ENCODE measurements at places on chromosomes 13 and 19. TPM values are rescaled to one million over a fixed set of nuclear protein-coding genes. Genes with fewer than 3 reads are reported as not detected.

DNA sequence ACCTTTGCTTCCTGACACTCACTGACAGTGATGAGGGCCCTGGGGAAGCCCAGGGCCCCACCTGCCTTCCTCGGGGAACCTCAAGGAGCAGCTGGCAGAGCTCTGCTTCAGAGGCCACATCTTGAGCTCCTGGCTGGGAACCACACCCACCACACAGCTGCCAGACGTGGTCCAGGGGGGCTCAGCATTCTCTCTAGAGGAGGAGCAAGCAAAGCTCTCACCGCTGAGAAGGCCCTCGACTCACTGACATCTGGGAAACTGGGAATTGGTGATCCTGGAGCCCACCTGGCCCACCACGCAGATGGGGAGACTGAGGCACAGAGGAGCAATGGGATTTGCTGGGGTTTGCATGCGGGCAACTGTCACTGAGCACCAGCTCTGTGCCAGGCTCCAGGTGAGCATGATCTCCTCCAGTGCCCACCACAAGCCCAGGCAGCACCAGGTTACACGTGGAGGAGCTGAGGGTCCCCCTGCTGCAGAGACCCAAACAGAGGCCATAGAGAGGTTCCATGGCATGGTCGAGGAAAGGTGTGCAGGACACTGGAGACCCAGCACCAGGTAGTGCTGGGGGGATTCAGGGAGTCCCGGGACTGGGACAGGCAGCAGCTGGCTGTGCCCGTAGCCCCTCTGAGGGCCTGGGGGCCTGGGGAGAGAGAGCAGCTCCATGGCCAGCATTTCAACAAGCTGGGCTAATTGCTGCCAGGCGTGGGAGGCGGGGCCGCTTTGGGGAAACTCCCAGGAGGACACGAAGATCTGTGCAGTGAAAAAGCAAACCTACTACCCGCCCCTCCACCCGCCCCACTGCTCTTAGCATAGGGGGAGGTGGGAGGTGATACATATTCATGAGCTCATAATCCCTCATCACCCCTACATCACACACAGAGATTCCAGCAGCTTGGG is 33.4 kb downstream of the PEPD start:
- no peaks in the 10 kb centered on the region for H3K27me3 ChIP-seq
- peaks cover 33% of the 10 kb centered on the region for H3K36me3 ChIP-seq
- H3K4me3 ChIP-seq, result no peak overlapping the region
- no peak overlapping the region for H3K27ac ChIP-seq
- DNase-seq, result peak; percentile 68

DNA sequence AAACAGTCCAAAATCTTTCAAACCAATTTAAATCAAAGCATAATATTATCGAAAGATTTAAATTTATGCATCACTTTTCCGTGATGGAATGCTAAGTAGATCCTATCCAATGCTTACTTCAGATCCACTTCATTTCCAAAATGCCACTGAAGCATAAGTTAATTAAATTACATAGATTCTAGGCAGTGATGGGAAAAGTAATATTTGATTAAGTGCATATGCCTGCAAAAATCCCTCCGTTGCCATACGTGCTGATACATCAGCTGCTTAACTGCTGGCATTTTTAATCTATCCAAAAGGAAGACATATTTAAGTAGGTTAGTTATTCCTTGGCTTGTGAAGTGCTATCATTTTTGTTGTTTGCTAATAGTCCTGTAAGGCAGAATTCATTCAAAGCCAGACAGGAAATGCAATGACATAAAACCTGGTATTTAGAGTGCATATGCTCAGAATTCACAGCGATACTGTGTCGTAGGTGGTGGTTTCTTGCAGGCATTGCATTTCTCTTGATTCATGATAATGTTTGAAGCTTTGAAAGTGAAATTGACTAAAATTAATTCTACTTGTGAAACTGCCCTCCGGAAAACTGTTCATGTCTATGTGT is 738.3 kb upstream of the GPC6 start:
- no peaks in the 10 kb centered on the region for H3K27me3 ChIP-seq
- no peaks in the 10 kb centered on the region for H3K4me1 ChIP-seq
- H3K4me3 ChIP-seq, result no peak overlapping the region
- DNase-seq, result no peak

- no peaks in the 10 kb centered on the region for H3K4me1 ChIP-seq
- H3K36me3 ChIP-seq, result peaks cover 52% of the 10 kb centered on the region
- H3K27ac ChIP-seq, result no peak overlapping the region
These were observed 18.3 kb downstream of the ZNF611 start for GRCh38 chr19:52716522-52716921.

The CYP4F11 gene
- total RNA-seq, result 0.72 TPM

DNA sequence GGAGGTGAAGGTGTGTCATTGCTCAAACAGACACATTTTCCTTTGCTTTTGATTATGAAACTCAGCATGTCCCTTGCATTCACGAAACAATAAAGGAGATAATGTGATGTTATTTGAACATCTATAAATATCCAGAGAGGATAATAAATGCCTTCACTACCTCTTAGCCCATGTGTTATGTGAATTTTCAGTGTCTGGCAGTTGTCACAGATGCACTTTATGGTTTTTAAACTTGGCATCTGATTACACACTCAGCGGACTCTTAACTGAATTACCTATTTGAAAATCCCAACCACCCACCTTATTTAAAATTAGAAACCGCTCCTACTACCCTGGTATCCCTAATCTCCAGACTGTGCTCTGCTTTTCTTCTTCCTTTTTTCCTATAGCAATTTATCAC is 254.2 kb downstream of the COG6 start:
- no peak overlapping the region for H3K4me3 ChIP-seq
- peaks cover 20% of the 10 kb centered on the region for H3K4me1 ChIP-seq
- H3K27ac ChIP-seq, result no peak overlapping the region
- DNase-seq, result no peak
- H3K36me3 ChIP-seq, result no peaks in the 10 kb centered on the region

- no peaks in the 10 kb centered on the region for H3K36me3 ChIP-seq
- no peak overlapping the region for H3K27ac ChIP-seq
- H3K4me1 ChIP-seq, result no peaks in the 10 kb centered on the region
These were observed 108.6 kb downstream of the TNFRSF19 start for GRCh38 chr13:23678795-23679194.

The RUBCNL gene
- 3.9 TPM for total RNA-seq

GRCh38 chr13:97866751-97867150 is 86.7 kb upstream of the IPO5 start:
- no peak overlapping the region for H3K27ac ChIP-seq
- no peaks in the 10 kb centered on the region for H3K4me1 ChIP-seq
- H3K27me3 ChIP-seq, result no peaks in the 10 kb centered on the region

DNA sequence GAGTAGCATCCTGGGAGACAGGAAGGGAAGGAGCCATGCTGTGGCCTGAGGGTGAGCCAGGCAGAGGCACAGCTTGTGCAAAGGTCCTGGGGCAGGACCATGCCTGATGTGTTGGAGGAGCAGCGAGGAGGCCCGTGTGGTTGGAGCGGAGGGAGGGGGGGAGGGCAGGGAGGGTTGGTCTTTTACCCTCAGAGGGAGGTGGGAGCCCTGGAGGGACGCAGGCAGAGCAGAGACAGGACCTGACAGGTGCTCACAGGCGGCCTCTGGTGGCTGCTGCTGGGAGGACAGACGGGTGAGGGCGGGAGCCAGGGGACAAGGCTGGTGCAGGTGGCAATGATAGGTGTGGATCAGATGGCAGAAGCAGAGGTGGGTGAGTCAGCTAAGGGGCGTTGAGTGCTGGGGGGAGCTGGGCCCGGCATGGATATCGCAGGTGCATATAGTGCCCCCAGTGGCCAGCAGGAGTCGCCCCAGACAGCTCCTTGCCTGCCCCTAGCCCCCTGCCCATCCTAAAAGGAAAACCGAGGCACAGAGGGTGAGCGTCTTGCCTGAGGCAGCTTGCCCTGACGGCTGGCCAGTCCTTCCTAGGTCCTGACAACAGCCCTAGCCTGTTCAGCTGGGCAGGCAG is 9.8 kb upstream of the GNA15 start:
- no peaks in the 10 kb centered on the region for H3K4me1 ChIP-seq
- no peaks in the 10 kb centered on the region for H3K27me3 ChIP-seq
- H3K27ac ChIP-seq, result no peak overlapping the region
- peak; percentile 73 for DNase-seq
- no peak overlapping the region for H3K4me3 ChIP-seq

DNA sequence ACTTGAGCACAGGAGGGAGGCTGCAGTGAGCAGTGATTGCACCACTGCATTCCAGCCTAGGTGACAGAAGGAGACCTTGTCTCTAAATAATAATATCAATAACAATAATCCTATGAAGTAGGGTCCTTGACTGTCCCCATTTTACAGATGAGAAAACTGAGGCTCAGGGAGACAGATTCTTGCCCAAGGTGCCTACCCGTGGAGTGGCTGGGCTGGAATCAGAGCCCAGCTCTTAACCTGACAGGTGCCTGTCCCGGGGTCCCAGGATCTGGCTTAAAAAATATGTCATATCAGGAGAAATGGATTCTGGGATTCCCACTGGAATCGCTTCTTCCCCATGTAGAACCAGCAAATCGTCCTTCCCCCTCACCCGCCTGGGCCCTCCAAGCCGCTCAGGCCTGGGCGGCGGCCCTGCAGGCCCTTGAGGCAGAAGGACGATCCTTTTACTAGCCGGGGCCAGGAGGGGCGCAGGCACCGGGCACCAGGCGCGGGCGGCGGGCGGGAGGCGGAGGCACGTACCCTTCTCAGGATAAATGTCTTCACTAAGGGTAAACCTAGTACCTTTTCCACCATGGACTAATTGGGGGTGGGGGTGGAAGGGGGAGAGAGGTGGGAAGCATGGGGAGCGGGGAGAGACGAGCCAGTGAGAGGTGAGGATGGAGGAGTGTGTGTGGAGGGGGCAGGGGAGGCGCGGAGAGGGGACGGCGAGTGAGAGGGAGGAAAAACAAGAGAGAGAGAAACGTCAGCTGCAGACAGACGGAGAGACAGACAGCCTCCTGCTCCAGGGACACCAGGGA is 60.6 kb downstream of the COLGALT1 start:
- DNase-seq, result no peak
- H3K27ac ChIP-seq, result no peak overlapping the region
- peaks cover 8% of the 10 kb centered on the region for H3K4me1 ChIP-seq
- peak overlapping the region; percentile 23 for H3K4me3 ChIP-seq
- H3K36me3 ChIP-seq, result no peaks in the 10 kb centered on the region

- peaks cover 3% of the 10 kb centered on the region for H3K4me1 ChIP-seq
- no peak overlapping the region for H3K27ac ChIP-seq
- no peaks in the 10 kb centered on the region for H3K27me3 ChIP-seq
- DNase-seq, result no peak
- H3K4me3 ChIP-seq, result no peak overlapping the region
- no peaks in the 10 kb centered on the region for H3K36me3 ChIP-seq
These were observed 249.0 kb downstream of the DLEU7 start for GRCh38 chr13:50594276-50595051.

All from suprapubic skin (tissue), 4 donors.